ENCODE measurements at places on chromosomes 16 and 17. TPM values are rescaled to one million over a fixed set of nuclear protein-coding genes. Genes with fewer than 3 reads are reported as not detected.
A peak's percentile ranks its signal among the peaks of the same experiment; 100 is the strongest.

GRCh38 chr16:80377096-80377956 lies 163.5 kb upstream of the DYNLRB2 start:
- no peaks in the 10 kb centered on the region for H3K27me3 ChIP-seq
- H3K27ac ChIP-seq: no peak overlapping the region
- DNase-seq: no peak
- no peak overlapping the region for H3K4me3 ChIP-seq

DNA sequence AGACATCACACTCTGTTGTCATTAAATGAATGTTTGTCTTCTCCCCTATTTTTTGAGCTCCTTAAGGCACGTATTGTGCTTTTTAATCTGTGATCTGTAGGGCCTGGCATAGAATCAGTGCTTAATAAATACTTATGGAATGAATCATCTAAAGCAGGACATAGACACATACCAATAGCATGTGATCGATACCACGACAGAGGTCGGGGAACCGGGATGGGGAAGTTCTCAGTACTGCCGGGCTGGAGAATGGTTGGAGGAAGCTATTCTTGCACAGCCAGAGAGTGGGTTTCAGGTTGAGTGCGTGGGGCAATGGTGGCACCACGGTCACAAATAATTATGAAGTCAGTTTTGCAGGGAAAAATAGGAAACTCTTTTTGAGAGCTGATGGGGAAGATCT lies 26.8 kb downstream of the NLRP1 start:
- DNase-seq: no peak
- H3K27ac ChIP-seq: no peak overlapping the region
- H3K27me3 ChIP-seq: no peaks in the 10 kb centered on the region
- peaks cover 13% of the 10 kb centered on the region for H3K4me1 ChIP-seq

DNA sequence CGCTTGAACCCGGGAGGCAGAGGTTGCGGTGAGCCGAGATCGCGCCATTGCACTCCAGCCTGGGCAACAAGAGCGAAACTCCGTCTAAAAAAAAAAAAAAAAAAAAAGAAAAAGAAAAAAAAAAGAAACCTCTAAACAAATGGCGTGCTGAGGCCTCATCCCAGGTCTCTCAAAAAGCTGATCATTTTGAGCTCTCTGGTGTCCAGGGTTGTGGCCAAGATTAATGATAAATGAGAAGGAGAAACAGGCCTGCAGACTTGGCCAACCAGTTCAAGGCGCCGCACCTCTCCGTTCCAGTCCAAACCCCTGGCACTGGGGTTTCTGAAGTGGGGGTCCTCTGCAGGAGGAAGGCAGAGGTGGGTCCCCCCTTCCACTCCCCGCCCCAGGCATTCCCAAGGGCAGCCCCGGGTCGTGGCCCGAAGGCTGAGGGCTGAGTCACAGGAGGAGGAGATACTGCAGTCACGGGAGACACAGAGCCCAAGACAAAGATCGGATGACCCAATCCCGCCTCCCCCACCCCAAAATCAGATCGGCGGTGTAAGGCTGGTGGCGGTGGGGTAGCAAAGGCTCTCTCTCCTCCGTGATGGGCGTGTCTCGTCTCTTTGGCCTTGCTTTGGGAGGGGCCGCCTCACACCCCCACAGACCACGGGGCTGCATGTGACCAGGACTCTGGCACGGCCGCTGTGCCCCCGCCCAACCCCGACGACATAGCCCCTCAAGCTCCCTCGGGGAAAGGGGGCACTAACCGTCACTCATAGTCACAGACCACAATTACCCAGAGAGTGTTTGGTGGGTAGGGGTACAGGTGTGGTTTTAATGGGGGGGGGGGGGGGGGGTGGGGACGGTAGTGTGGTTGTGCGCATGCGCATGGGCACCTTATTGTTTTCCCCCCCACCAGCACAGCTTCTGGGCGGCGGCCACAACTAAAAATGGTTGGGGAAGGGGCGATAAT lies 1.1 kb downstream of the VAT1 start:
- peaks cover 9% of the 10 kb centered on the region for H3K36me3 ChIP-seq
- H3K4me3 ChIP-seq: peak overlapping the region; percentile 99
- no peaks in the 10 kb centered on the region for H3K27me3 ChIP-seq
- no peak for DNase-seq

GRCh38 chr16:53680756-53681155 lies 22.9 kb downstream of the RPGRIP1L start:
- no peak overlapping the region for H3K27ac ChIP-seq
- H3K4me3 ChIP-seq: no peak overlapping the region

GRCh38 chr17:63716426-63716825 lies 16.5 kb upstream of the LIMD2 start:
- no peak overlapping the region for H3K27ac ChIP-seq
- 0 out of 2 replicates have a peak, but pooled peaks cover 5% of the 10 kb centered on the region for H3K36me3 ChIP-seq
- H3K27me3 ChIP-seq: no peaks in the 10 kb centered on the region
- no peak for DNase-seq
- H3K4me3 ChIP-seq: no peak overlapping the region

GRCh38 chr16:24445216-24445615 lies 94.2 kb upstream of the RBBP6 start:
- no peak overlapping the region for H3K4me3 ChIP-seq
- H3K36me3 ChIP-seq: no peaks in the 10 kb centered on the region
- DNase-seq: no peak
- H3K4me1 ChIP-seq: no peaks in the 10 kb centered on the region
- no peak overlapping the region for H3K27ac ChIP-seq

DNA sequence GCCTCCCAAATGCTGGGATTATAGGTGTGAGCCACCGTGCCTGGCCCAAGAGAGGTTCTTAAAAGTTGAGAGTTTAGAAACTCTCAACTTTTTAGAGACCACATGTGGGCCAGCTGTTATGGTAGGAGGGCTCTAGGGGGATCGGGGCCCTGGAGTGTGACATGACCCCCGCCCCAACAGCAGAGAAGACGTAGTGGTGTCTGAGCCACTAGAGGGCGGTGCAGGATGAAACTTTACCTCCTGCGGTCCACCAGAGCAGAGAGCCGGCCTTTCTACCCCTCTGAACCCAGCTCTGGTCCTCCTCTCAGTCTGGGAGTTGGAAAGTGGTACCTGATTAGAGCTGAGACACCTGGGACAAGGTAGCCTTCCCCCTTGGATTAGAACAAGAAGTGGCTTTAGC lies 7.4 kb downstream of the CDK5RAP3 start:
- no peak overlapping the region for H3K27ac ChIP-seq
- H3K4me1 ChIP-seq: no peaks in the 10 kb centered on the region
- no peak for DNase-seq
- H3K27me3 ChIP-seq: no peaks in the 10 kb centered on the region
- no peak overlapping the region for H3K4me3 ChIP-seq

GRCh38 chr17:8345951-8346665 lies 6.5 kb downstream of the ODF4 start:
- H3K27ac ChIP-seq: no peak overlapping the region
- H3K4me3 ChIP-seq: no peak overlapping the region
- no peaks in the 10 kb centered on the region for H3K36me3 ChIP-seq
- DNase-seq: no peak

- DNase-seq: no peak
- no peak overlapping the region for H3K4me3 ChIP-seq
- H3K36me3 ChIP-seq: peaks cover 54% of the 10 kb centered on the region
Observed at GRCh38 chr16:88723911-88724310, 17.6 kb downstream of the CTU2 start.

Gene PSMB10
- total RNA-seq: 41.0 TPM

Gene CCL4
- 1.2 TPM for total RNA-seq

Gene P2RX5
- total RNA-seq: 9.0 TPM

Gene EPX
- total RNA-seq: not detected

Gene KLHL10
- not detected for total RNA-seq

Gene C1QTNF1
- total RNA-seq: 4.0 TPM

Gene SBK1
- 19.2 TPM for total RNA-seq

Gene OR4D1
- total RNA-seq: not detected

Gene RNPS1
- total RNA-seq: 257 TPM

Gene KIF18B
- total RNA-seq: 76.4 TPM

Measured in HCT116 (cell line).